ENCODE measurements at places on chromosomes 11 and 22. TPM values are rescaled to one million over a fixed set of nuclear protein-coding genes. Genes with fewer than 3 reads are reported as not detected.

DNA sequence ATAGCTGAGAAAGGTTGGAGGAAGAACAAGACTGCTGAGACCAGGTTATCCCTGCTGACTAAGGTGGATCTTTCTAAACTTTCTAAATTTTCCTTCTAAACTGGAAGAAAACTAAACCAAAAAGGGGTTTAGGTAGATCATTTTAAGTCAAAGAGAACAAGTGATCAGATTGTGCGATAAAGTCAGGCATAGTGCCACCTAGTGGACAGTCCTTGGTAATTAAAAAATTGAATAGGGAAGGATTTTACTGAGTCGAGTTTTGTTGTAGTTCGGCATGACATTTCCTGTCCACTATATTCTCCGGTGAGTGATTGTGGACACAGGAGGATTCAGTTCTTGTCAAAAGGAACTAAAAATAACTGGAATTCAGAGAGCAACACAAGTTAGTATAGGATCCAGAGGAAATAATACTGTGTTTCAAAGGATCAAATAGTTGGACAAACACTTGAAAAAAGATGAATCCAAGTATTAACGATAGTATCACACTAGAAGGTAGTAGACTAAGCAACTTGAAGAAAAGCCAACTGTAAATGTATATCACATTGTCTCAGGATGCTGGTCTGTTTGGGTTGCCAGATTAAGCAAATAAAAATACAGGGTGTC, 1236.4 kb downstream of the FAM181B start:
- no peaks in the 10 kb centered on the region for H3K27me3 ChIP-seq
- no peaks in the 10 kb centered on the region for H3K36me3 ChIP-seq
- DNase-seq, result peak; percentile 75
- H3K4me3 ChIP-seq, result no peak overlapping the region

DNA sequence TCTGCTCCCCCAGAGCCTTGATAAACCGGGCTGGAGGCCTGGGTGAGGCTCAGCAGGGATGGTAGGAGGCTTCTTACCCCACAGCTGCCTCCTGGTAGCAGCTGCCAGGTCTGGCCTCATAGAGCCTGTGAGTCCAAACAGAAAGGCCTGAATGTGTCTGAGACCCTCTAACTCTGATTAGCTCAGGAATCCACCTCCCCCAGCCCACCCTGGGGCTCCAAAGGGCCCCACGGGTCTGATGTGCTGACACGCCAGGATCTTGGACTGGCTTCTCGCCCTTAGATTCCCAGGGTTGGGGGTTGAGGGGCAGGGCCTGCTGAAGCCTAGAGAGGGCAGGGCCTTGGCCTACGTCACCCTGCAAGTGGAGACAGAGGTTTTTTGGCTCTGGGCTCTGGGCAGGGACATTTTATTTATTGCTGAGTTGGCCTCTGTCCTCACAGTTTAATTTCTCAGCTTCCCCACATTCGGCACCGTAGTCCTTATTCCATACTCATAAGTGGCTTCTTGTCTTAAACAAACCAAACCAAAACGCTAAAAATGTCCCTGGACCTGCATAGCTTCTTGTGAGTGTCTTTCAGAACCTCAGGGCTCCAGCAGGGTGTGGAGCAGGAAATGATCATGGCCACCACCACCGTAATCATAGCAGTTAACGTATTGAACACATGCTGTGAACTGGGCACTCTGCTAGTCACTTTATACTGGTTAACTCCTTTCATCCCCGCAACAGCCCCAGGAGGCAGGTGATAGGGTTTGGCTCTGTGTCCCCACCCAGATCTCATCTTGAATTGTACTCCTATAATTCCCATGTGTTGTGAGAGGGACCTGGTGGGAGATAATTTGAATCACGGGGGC, 25.1 kb downstream of the KIAA1671 start:
- no peaks in the 10 kb centered on the region for H3K36me3 ChIP-seq
- DNase-seq, result peak; percentile 28
- no peaks in the 10 kb centered on the region for H3K4me1 ChIP-seq
- H3K4me3 ChIP-seq, result no peak overlapping the region

- no peak for DNase-seq
- H3K36me3 ChIP-seq, result no peaks in the 10 kb centered on the region
- H3K4me3 ChIP-seq, result no peak overlapping the region
- H3K4me1 ChIP-seq, result no peaks in the 10 kb centered on the region
Observed at GRCh38 chr11:73465023-73465675, 89.0 kb downstream of the RELT start.

DNA sequence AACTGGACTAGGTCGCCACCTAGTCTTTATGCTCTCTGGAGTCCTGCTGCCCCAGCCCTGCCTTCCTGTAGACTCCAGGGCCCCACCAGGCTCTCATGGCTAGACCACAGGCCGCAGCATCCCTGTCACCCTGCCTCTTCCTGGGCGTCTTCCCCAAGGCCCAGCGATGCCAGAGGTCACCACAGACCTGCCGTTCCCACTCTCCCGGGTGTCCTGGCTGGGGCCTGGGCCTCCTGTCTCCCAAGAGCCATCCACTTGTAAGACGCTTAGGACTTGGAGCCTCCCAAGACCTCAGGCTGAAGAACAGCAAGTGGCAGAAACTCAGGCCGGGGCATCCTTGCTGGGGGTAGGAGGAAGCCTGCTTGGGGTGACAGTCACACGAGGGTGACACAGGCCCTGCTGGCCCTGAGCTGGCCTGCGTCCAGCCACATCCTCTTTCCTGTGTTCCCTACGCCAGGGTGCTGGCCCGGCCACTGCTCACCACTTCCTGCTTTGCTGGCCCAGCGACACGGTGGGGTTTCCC, 2.0 kb upstream of the TCIRG1 start:
- H3K36me3 ChIP-seq, result peaks cover 21% of the 10 kb centered on the region
- no peak for DNase-seq
- no peaks in the 10 kb centered on the region for H3K27me3 ChIP-seq
- H3K27ac ChIP-seq, result no peak overlapping the region
- H3K4me1 ChIP-seq, result peaks cover 30% of the 10 kb centered on the region

DNA sequence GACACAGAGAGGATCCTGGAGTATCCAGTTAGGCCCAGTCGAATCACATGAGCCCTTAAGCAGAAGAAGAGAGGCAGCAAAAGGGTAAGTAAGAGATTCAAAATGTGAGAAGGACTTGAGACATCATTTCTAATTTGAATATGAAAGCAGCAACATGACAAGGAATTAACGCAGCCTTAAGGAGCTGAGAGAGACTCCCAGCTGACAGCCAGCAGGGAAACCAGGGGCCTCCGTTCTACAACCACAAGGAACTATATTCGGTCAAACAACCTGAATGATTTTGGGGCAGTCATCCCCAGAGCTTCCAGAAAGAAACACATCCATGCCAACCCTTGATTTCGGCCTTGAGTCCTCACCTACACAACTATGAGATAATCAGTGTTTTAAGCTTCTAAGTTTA, 189.7 kb upstream of the MTNR1B start:
- H3K27ac ChIP-seq, result no peak overlapping the region
- DNase-seq, result no peak
- no peaks in the 10 kb centered on the region for H3K4me1 ChIP-seq
- no peak overlapping the region for H3K4me3 ChIP-seq
- H3K27me3 ChIP-seq, result no peaks in the 10 kb centered on the region
- H3K36me3 ChIP-seq, result no peaks in the 10 kb centered on the region

CARD16 gene
- total RNA-seq, result 8.0 TPM
